Fibroblast of pulmonary artery (primary cell): ENCODE measurements at places on chromosomes 3 and 15.

- DNase-seq, result no peak
Observed at GRCh38 chr3:51715977-51716294, 9.1 kb downstream of the GRM2 start.

DNA sequence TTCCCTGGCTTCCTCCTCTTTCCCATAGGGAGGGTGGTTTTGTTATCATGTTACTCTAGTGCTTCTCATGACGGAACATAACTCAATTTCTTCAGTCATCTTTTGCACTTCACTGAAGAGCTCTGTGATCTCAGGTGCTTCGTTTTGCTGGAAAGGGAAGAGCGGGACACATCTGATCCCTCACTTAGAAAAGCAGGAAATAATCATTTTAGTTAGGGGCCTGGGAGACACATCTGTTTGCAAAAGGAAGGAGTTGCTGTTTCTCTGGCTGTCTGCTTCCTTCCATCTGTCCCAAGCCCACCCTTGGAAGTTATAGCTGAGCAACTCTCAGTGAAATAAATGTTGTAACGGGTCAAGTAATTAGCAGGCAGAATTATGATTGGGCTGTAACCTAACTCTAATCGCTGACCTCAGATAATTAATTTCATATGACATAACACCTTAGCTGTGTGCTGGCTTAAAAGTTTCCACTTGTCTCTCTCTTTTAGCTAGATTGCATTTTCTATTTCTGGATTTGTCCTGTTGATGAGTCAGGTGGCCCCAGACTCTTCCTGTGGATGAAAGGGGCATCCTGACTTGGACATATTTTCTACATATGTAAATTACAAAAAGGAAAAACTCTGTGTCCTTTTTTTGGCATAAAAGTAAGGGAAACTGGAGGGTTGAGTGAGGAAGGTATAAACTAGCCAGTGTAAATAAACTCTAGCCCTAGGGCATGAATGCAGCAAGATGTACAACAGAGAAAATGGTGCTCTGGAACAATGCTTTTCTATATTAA is 11.0 kb upstream of the FILIP1L start:
- DNase-seq, result no peak

- no peak for DNase-seq
Observed at GRCh38 chr3:163450698-163451097, 1627.6 kb downstream of the SI start.

GRCh38 chr3:138921316-138922292 is 25.3 kb downstream of the FOXL2 start:
- peak; percentile 82 for DNase-seq

- DNase-seq, result no peak
Observed at GRCh38 chr3:73467211-73467610, 157.5 kb downstream of the PDZRN3 start.

- no peak for DNase-seq
Observed at GRCh38 chr3:123201223-123201556, 553 bp upstream of the SEC22A start.

DNA sequence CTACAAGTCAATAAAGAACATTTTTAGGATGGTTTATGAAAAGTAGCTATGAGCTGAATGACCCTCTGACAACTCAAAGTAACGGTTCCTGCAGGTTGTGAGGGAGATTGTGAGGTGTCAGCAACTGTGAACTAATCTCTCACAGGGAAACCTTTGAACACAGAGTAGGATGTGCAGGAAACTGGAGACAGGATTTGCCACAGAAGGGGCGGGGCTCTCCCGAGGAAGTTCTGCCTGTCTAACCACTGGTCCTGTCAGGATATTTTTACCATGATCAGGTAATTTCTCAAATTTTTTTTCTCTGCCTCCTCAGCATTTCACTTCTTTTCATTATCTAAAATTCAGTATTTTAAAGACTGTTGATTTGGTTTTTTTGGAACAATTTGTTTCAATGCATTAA is 33.3 kb downstream of the LEO1 start:
- no peak for DNase-seq

- no peak for DNase-seq
Observed at GRCh38 chr3:10279384-10280176, 13.2 kb downstream of the GHRL start.
